ENCODE measurements at places on chromosomes 16 and 17.
A peak's percentile ranks its signal among the peaks of the same experiment; 100 is the strongest.

DNA sequence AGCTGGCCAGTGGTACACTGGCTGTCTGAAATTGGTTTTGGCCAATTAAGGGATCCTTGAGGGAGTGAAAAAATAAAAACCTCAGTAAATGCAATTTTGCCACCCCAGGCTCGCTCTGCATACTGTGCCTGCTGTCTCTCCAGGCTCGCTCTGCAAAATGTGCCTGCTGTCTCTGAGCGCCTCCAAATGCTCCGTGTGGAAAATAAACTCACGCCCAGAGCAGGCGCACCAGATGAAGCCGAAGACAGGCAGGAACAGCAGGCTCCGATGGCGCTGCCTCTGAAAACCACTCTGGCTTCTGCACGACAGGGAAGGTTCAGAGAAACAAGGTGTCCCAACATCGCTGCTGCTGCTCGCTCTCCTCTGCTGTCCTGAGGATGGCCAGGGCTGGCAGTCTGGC, 29.1 kb downstream of the SNN start:
- DNase-seq = no peak

- DNase-seq = peak; percentile 55
Measured at GRCh38 chr17:81551458-81552243, 502 bp downstream of the FAAP100 start.

- DNase-seq = no peak
Measured at GRCh38 chr17:49987681-49988441, 7.2 kb downstream of the DLX3 start.

GRCh38 chr16:15609286-15609649, 33.7 kb downstream of the MARF1 start:
- DNase-seq = no peak

DNA sequence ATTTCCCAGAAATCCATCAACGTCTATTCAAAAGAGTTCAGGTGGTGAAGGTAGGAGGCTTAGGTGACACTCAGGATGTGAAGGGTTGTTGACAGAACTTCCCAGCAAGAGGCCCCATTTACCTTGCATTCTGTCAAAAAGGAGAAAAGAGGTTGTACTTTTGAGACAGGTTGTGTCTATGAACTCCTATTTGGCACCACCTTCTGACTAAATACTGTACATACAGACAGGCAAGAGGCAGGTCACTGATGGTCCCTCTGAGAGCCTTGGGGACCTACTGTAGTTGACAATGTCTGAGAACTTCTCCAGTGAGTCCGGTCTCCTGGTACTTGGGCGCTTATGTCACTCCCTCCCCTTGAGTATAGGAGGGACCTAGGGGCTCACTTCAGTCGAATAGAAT, 479.3 kb upstream of the ZFHX3 start:
- DNase-seq = no peak

GRCh38 chr17:58722696-58723095, 30.3 kb downstream of the RAD51C start:
- DNase-seq = no peak

GRCh38 chr16:69669577-69669976, 56.8 kb downstream of the NQO1 start:
- DNase-seq = no peak

GRCh38 chr17:9974448-9975381, 69.6 kb upstream of the RCVRN start:
- no peak for DNase-seq

GRCh38 chr16:56657555-56658326, at the start of gene MT1F:
Gene MT1F, plus strand, starts transcription at chr16:56657959. Its CDS starts 100 bp downstream, at chr16:56658059.
- peak; percentile 49 for DNase-seq

DNA sequence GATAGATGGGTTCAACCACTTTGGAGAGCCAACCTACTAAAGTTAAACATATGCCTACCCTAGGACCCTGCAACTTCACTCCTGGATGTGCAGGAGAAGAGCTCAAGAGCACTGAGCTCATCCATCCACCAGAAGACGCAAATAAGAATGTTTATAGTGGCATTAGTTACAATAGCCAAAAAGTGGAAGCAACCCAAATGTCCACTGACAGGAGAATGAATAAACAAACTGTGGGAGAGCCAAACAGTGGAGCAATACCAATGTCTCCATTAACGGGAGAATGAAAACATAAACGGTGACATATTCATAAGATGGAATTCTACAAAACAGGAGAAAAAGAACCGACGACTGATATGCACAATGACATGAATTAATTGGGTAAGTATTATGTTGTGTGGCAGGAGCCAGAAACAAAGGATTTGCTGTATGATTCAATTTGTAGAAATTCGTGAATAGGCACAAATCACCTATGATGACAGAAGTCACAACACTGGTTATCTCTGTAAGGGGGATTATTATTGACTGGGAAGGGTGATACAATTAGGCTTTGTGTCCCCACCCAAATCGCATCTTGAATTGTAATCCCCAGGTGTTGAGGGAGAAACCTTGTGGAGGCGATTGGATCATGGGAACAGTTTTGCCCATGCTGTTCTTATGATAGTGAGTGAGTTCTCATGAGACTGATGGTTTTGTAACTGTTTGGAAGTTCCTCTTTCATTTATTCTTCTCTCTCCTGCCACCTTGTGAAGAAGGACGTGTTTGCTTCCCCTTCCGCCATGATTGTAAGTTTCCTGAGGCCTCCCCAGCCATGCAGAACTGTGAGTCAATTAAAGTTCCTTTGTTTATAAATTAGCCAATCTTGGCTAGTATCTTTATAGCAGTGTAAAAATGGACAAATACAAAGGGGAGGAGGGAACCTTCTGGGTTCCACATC, 57.9 kb upstream of the PLCG2 start:
- peak; percentile 74 for DNase-seq

DNA sequence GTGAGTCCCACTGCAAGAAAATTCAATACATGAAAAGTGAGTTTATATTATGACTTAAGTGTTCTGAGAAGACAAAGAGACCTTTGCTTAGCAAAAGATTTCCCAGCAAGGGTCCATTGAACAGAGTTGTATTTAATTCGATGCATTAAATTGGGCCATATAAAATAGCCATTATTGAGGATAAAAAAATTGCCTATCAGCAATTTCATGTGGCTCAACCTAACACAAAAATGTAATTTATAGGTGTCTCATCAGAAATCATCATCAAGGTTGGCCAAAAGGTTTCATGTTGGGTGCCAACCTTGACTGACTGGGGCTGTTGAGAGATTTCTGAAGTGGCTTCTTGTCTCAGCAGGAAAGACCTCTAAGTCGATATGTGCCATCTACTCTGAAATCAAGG, 84.8 kb upstream of the TOX3 start:
- DNase-seq = no peak

GRCh38 chr16:24610416-24610755, 71.0 kb downstream of the RBBP6 start:
- peak; percentile 44 for DNase-seq

DNA sequence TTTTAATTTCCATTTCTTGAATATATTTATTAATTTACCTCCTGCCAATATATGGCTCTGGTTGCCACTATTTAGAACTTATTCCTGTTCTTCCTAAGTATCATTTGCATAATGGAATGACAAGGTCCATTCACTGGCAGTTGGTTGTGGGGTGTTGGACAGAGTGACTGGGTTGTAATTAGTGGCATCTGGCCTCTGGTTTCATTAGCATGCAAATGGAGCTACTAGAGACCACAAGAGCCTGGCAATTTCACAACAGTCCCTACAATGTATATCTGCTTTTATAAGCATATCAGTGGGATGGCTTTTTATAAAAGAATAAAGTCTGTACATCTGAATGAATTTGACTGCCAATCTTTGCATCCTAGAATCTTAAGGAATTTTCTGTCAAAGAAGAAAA, 1030.9 kb upstream of the CDH8 start:
- DNase-seq = no peak

GRCh38 chr16:4937782-4938682, 1.1 kb upstream of the PPL start:
- no peak for DNase-seq

DNA sequence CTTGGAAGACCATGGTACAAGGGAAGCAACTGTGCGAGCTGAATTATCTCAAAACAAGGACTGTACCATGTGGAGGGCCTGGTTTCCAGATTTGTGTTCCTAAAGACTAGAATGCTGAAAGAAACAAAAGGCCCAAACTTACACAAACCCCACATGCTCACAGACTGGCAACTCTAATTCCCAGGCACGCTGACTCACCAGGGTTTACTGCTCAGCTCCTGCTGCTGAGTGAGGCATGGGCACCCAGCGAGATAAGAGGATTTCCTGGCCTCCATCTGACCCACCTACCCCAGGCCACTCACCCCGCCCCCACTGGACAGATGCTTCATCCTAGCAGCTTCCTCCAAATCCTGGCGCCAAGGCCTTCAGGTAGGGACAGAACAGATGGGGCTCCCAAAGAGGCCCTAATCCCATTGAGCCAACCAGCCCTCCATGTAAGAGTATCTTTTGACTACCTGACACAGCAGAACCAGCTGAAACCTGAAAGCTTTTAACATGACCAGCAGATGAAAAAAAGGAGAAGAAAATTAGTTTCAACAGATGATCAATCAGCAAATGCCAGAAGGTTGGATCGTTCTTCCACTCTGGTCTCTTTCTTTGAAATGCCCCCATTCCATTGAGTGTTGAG, 33.9 kb downstream of the DCUN1D3 start:
- DNase-seq = peak; percentile 82

DNA sequence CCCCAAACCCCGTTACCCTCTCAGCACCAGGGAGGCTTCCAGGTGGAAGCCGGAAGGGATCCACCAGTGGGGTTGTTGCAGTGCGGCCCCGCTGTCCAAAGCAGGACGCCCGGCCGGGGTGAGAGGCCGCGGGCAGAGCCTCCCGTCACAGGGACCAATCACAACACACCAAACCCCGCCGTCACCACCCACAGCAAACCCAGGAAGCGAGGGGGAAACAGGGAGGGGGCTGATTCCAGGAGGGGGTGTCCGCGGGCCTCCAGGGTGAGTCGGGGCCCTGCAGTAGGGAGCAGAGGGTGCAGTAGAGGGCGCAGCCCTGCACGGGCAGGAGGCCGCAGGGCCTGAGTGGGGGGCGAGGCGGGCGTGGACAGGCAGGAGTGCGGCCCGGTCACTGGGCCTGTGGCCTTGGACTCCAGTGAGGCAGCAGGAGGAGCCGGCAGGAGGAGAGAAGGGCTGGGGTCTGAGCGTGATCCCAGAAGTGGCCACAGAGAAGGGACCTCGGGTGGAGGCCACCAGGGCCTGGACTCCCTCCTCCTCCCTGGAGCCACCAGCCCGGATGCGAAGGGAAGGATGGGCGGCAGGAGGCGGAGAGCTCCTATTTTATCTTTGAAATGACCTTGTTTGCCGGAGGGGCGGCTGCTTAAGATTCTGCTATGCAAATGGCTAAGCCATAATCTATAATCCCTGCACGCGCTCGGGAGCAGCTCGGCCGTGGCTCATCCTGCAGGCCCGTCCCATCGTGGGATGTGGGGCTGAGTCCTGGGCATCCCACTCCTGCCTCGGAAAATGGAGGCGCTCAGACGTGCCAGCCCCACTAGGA, 41.5 kb downstream of the ZFPM1 start:
- no peak for DNase-seq

DNA sequence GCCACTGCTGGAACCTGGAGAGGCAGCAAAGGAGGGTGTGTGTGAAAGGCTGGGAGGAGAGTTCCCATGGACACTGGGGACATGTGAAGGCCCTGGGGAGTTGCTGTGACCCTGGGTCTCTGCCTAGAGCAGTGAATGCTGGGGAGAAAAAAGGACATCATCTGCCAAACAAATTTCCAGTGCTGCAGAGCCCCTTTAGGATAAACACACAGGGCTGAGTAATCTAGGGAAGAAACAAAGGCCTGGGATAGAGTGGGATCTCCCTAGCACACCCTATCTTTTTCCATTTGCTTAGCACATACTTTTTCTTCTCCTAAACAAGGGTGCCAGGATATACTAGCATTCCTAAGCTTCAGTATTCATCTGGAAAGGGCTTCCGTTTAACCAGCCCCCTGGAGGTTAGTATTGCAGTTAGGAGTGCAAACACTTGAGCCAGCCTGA, 3.3 kb upstream of the HIGD1B start:
- peak; percentile 86 for DNase-seq

- DNase-seq = peak; percentile 77
Measured at GRCh38 chr17:20226814-20227482, 217.8 kb downstream of the SPECC1 start.

- no peak for DNase-seq
Measured at GRCh38 chr16:84117494-84117843, 727 bp upstream of the MBTPS1 start.

DNA sequence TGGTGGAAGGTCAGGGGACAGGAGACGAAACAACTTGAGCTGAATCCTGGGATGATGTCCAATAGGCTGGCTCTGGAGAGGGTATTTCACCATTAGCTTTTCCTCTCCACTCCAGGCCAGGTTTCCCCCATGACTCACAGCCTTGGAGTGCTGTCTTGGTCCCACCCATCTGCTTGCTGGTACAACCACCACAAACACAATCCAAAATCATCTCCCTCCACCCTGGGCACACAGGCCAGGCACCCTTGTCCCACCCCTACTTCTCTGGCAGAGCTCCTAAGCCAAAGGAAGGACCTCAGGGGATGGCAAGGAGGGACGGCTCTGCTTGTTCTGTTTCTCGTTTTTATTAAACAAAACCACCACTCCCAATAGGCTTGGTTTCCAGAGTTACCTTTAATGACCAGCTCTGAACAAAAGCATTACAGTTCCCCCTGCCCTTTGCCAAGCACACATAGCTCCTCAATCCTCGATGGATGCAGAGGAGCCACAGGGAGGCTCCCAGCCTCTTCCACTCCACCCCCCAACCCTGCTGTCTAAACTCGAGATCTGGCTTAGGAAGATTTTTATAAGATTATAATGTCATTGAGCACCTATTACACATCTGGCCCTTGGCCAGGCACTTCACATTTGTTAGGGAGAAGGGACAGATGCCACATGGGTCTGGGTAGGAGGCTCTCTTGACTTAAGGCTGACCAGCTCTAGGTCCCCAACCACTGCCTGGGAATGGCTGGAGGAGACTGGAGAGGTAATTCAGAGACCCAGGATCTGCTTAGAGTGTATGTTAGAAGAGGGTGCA, 13.3 kb downstream of the CAVIN1 start:
- peak; percentile 93 for DNase-seq

GRCh38 chr17:1894753-1895339, 65.0 kb downstream of the RPA1 start:
- no peak for DNase-seq

DNA sequence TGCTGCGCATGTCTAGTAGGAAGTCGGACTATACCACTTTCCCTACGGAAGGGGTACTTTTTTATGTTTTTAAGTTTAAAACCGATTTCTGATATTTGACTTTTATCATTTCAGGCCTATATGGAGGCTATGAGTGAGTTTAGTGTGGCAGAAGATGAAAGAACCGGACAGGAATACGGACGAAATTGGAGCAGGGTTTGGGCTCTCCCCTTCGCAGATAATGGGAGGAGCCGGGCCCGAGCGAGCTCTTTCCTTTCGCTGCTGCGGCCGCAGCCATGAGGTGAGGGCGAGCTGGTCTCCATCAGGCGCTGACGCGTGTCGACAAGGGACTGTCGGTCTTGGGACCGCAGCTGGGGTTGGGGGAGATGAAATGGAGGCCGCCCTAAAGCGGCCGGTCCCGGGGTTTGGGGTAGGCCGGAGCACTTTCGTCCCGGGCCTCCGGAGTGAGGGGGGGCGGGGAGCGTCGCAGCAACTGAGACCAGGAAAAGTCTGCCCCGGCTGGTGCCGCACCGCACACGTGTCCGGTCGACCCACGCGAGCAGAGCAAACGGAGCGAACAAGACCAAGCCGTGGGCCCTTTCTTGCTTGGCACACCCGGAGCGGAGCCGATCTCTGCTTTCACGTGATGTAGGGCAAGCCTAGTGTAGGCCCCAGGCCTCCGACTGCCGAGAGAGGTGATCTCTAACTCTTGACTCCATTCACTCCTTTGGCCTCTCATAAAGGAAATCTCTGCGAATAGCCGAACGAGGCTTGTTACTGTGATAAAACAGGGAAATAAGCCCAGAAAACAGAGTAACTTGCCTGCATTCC, at the start of gene RPL19:
RPL19 (plus strand) TSS at position 214 of the 810 bp plus-strand sequence; CDS start at position 276, 62 bp downstream.
- no peak for DNase-seq

GRCh38 chr16:72927199-72928089, 120.5 kb downstream of the ZFHX3 start:
- DNase-seq = peak; percentile 97
